Tibial nerve (tissue), 4 donors: ENCODE measurements at places on chromosomes 1 and 21.

- DNase-seq: no peak
- no peak overlapping the region for H3K4me3 ChIP-seq
- peaks cover 15% of the 10 kb centered on the region for H3K4me1 ChIP-seq
- H3K36me3 ChIP-seq: no peaks in the 10 kb centered on the region
- peak overlapping the region; percentile 33 for H3K27ac ChIP-seq
Measured at GRCh38 chr1:246099570-246099969, 407.5 kb downstream of the SMYD3 start.

- DNase-seq: no peak
- H3K36me3 ChIP-seq: no peaks in the 10 kb centered on the region
- H3K4me1 ChIP-seq: no peaks in the 10 kb centered on the region
- no peaks in the 10 kb centered on the region for H3K27me3 ChIP-seq
Measured at GRCh38 chr1:23911921-23912320, 1.2 kb downstream of the CNR2 start.

GRCh38 chr1:225254676-225255075 lies 173.2 kb downstream of the LBR start:
- no peaks in the 10 kb centered on the region for H3K4me1 ChIP-seq
- H3K4me3 ChIP-seq: no peak overlapping the region
- no peaks in the 10 kb centered on the region for H3K27me3 ChIP-seq
- H3K27ac ChIP-seq: no peak overlapping the region

DNA sequence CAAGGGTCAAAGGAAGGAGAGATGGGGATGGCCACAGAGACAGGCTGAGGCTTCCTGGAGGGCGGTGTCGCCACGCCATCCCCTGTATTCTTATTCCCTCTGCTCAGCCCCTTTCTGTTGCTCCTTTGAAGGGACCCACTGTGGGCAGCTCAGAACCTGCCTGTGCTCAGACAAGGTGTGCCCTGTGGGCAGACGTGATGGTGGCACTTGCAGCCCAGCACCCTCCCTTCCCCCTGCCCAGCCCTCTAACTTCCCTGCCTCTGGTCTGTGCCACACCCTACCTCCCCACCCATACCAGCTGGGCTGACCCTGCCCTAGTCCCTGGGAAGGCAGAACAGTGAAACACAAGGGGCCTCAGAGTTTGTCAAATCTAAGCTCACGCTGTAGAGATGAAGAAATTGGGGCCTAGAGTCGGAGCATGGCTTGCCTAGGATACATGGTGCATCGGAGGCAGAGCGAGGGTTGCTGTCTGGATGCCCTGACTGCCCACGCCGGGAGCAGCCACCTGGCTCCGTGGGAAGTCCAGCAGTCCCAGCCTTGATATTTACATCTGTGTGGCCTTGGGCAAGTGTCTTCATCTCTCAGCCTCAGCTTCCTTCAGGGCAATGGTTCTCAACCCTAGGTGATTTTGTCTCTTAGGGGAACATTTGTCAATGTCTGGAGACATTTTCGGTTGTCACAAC lies 68.6 kb upstream of the RUNX3 start:
- no peak overlapping the region for H3K4me3 ChIP-seq
- no peaks in the 10 kb centered on the region for H3K4me1 ChIP-seq
- H3K27me3 ChIP-seq: no peaks in the 10 kb centered on the region
- DNase-seq: no peak
- H3K27ac ChIP-seq: no peak overlapping the region

DNA sequence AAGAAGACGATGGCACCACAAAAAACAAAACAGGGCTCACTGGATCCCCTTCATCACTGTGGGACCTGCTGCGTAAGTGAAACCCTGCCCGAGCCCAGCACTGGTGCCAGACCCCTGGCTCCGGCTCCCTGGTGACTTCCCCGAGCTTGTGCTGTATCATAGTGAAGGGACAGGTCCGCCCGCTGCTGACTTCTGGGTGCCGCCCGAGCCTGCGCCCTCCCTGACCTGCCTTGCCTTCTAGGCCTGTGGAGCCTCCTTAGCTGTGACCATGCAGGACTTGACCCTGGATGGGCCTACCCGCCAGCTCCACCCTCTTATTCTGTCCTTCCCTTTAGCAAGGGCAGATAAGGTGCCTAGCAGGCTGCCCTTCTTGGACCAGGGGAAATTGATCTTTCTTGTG lies 7.9 kb downstream of the TEX35 start:
- no peaks in the 10 kb centered on the region for H3K4me1 ChIP-seq
- H3K36me3 ChIP-seq: no peaks in the 10 kb centered on the region
- no peaks in the 10 kb centered on the region for H3K27me3 ChIP-seq
- H3K27ac ChIP-seq: no peak overlapping the region

GRCh38 chr1:91830242-91831131 lies 55.5 kb downstream of the TGFBR3 start:
- peaks cover 30% of the 10 kb centered on the region for H3K4me1 ChIP-seq
- no peak overlapping the region for H3K4me3 ChIP-seq
- peak overlapping the region; percentile 14 for H3K27ac ChIP-seq
- peak; percentile 38 for DNase-seq
- H3K27me3 ChIP-seq: no peaks in the 10 kb centered on the region

GRCh38 chr1:17392199-17392740 lies 20.3 kb downstream of the PADI6 start:
- no peak overlapping the region for H3K4me3 ChIP-seq
- no peaks in the 10 kb centered on the region for H3K27me3 ChIP-seq
- H3K36me3 ChIP-seq: no peaks in the 10 kb centered on the region
- H3K4me1 ChIP-seq: no peaks in the 10 kb centered on the region

DNA sequence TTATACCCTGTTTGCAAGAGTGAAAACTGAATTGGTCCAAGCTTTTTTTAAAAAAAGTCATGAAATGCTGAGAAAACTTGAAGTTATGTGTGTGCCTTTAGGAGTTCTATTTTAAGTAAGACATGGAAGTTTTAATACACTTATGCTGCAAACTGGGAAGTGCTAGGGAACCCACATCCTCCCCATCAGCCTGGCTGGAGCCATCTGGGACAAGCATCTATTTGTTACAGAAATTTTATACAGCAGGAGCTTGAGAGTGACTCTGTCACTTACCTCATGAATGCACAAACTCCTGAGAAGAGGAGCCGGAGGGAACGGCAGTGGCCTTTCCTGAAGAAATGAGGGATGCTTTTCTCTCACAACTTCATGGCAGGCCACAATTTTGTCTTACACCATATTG lies 78.2 kb upstream of the SLC44A3 start:
- no peak overlapping the region for H3K4me3 ChIP-seq
- peaks cover 4% of the 10 kb centered on the region for H3K4me1 ChIP-seq
- no peak for DNase-seq
- no peak overlapping the region for H3K27ac ChIP-seq
- H3K36me3 ChIP-seq: no peaks in the 10 kb centered on the region

DNA sequence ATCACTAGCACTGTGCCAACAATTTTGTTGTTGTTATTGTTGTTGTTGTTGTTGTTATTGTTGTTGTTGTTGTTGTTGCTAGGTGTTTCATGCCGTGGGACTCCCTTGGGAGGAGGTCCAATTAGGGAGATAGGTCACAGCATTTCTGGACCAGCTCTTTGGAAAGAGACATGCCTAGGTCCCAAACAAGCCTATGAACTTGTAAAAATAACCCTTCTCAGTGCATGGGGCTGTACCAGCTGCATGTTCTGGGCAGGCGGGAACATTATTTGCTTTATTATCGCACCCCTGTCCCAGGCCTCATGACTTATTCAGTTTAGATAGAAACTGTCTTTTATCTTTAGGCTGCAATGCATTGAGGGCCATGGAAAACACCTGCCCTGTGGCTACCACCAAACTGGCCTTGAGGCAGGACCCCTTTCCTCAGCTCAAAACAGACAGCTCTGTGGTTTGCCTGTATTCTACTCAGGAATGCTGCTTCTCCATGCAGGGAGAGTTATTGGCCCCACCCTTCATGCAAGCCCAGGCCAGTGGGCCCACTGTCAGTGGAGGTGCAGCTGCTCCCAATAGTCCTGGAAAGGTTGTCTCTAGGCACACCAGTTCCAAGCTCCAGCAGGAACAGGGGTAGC lies 386.5 kb upstream of the BRINP3 start:
- H3K27ac ChIP-seq: no peak overlapping the region
- no peaks in the 10 kb centered on the region for H3K27me3 ChIP-seq
- H3K4me1 ChIP-seq: no peaks in the 10 kb centered on the region
- H3K36me3 ChIP-seq: no peaks in the 10 kb centered on the region

DNA sequence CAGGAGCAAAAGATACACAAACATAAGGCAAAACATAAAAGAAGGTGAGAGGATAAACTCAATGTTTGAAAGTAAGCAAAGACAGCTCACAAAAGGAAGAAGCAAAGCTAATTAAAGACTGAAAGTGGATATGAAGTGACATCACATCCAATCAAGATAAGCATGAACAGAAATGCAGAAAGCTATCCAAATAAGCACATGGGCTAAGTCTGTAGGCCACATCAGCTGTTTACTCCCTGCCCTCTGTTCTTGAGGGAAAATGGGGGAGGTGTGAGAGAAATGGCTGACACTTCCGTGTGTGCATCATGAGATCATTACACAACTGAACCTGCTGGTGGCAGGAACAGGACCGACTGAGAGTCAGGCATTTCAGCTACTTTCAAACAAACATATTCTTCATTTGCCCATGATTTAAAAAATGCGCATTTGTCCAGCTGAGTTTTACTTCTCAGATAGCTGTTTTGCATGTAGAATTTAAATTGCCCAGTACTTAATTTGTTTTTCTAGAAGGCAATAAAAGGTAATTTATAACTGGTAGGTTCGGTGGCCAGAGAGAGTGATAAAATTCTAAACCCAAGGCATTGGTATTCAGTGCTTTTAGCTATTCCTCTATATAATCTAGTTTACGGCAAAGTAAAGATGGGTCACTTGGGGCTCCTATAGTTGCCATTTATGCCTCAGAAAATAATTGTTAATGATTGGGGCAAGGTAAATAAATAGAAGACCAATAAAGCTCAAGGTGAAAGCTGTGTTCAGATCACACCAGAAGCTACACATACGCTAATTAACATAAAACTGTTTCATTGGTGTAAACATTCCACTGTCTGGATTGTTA lies 27.2 kb upstream of the MAN1A2 start:
- no peak overlapping the region for H3K27ac ChIP-seq
- no peak for DNase-seq
- H3K27me3 ChIP-seq: no peaks in the 10 kb centered on the region
- H3K4me1 ChIP-seq: no peaks in the 10 kb centered on the region
- no peaks in the 10 kb centered on the region for H3K36me3 ChIP-seq

- no peaks in the 10 kb centered on the region for H3K36me3 ChIP-seq
- DNase-seq: no peak
- no peaks in the 10 kb centered on the region for H3K27me3 ChIP-seq
- H3K4me3 ChIP-seq: no peak overlapping the region
- H3K27ac ChIP-seq: peak overlapping the region; percentile 10
Measured at GRCh38 chr1:246782120-246782900, 58.1 kb downstream of the SCCPDH start.

DNA sequence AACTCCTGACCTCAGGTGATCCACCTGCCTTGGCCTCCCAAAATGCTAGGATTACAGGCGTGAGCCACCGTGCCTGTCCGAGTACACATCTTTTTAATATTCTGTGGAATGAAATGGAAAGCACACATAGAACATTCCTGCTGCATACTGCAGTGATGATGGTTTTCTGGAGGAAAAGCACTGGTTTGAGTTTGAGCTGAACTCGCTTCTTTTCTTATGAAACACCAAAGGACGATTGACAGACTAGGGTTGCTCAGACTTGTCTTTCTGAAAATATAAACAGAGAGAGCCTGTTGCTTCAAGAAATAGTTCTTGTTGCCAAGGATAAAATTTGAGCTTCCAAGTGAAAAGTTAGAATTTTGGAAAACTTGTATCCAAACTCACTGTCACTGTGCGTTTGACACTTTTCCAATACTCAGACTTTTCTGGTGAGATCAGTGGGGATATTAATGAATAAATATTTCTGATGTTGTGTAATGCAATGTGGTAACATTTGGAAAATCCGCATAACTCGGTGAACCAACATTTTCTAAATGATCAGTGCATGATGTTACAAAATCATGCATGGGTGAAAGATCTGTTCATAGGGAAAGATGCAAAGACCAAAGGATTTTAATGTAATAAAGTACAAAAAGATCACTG lies 15.0 kb upstream of the ERMAP start:
- H3K4me1 ChIP-seq: no peaks in the 10 kb centered on the region
- no peak for DNase-seq
- no peak overlapping the region for H3K4me3 ChIP-seq
- no peak overlapping the region for H3K27ac ChIP-seq
- H3K36me3 ChIP-seq: peaks cover 27% of the 10 kb centered on the region

DNA sequence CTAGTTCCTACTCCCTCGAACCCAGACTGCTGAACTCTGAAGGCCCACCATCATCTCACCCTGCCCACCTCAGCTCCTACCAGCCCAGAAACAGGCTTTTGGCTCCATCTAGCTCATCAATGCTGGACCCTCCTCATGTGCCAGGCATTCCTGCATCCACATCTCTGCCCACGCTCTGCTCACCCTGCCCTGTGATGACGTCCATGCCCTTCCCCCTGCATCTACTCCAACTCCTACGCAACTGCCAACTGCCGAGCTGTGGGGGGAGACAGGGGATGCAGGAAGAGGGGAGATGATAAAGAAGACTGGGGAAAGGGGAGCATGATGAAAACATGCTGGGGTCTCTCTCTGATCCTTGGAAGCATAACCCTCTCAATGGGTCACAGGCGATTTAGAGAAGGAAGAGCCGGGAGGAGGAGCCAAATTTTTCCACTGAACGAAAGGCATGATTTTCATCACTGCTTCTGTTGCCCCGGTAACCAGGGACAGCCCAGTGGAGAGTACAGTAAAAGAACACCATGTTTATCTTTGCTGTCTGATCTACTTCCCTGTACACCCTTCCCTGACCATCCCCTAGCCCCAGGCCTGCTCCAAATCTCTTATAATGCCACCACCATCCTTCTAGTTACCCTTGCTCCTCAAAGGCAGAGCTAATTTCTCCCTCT lies 44.3 kb downstream of the CD34 start:
- peak; percentile 83 for DNase-seq
- H3K27ac ChIP-seq: peak overlapping the region; percentile 94
- peak overlapping the region; percentile 90 for H3K4me3 ChIP-seq
- no peaks in the 10 kb centered on the region for H3K36me3 ChIP-seq
- no peaks in the 10 kb centered on the region for H3K27me3 ChIP-seq
- no peaks in the 10 kb centered on the region for H3K4me1 ChIP-seq

GRCh38 chr1:113534875-113535274 lies 144.6 kb downstream of the MAGI3 start:
- no peaks in the 10 kb centered on the region for H3K27me3 ChIP-seq
- H3K4me1 ChIP-seq: no peaks in the 10 kb centered on the region
- no peak overlapping the region for H3K4me3 ChIP-seq
- no peaks in the 10 kb centered on the region for H3K36me3 ChIP-seq
- H3K27ac ChIP-seq: no peak overlapping the region

DNA sequence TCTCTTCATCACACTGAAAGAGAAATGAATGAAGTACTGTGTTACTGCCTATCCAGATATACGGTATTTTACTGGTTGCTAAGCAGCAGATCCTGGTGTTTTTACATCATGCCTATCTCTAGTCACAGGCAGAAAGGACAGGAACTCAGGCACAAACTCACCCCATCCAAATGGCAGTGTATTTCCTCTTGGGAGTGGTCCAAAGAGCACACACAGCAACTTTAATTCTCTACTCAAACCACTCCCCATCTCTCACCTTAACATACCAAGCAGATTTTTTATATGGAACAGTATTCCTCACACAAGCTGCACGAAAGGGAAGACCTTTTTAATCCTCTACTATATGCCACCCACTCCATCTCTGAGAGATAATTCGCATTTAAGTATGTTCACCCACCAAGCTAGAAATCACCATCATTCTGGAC lies 27.3 kb downstream of the EIF4G3 start:
- DNase-seq: no peak
- H3K4me1 ChIP-seq: no peaks in the 10 kb centered on the region
- H3K27me3 ChIP-seq: no peaks in the 10 kb centered on the region
- H3K27ac ChIP-seq: peak overlapping the region; percentile 72
- no peak overlapping the region for H3K4me3 ChIP-seq
